ENCODE measurements at places on chromosomes 1 and 21.

DNA sequence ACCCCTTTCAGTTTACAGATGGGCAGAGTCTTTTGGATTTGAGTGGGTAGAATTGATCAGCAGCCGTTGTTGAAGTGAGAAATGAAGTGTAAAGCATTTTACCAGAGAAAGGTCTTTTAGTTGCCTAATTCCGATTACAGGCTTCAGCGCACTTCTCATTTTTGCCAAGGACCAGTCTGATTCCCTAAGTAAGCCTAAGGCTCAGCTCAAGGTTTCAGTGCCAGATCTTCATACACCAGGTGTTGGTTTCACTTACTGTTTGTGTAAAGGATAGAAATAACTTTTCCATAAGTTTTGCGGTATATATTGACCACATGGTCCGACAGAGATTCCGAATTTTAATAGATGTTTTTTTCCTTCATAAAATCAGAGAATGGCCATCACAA lies 83.9 kb upstream of the BMP8A start:
- DNase-seq = no peak

DNA sequence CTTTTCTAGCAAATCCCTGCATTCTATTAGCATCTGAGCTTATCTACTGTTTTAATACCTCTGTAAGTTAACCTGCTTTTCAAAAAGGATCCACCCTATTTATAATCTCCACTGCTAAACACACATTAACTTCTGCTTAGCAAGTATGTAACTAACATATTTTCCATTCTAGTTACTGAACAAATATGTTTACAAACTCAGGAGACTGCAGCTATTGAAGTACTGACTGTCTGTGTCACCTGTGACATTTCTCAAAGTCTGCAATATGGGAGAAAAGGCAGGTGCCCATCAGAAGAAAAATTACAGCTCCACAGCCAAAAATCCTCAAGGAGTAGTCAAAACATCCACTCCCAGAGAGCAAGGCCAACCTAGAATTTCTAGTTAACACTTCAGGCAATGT lies 88.3 kb downstream of the JAK1 start:
- DNase-seq = no peak

DNA sequence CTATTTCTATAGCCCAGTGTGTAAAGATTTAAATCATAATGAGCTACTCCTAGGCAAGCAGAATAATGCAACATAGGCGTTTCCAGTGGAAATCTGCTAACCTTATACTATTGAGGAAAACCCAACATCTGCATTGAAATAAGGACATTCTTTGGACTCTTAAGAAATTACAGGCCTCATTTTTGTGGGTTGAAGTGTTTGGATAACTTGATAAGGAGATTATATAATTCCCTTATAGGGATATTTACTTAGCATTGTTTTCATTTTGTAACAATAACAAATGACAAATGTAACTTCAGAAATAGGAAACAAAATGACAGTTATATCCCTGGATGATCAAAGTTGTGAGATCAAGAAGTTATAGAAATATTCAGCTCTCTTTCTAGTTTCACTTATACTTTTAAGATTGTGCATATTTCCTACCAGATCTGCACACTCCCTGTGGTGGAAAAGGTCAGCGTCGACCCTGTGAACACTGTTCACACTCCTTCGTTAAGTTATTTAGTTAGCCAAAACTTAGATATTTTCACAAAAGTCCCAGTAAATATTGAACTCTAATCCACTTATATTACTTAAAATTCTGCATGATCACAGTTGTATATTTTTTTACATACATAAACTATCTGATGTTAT lies 284.4 kb upstream of the C1orf105 start:
- no peak for DNase-seq

GRCh38 chr1:194717334-194717733 lies 1530.9 kb upstream of the B3GALT2 start:
- DNase-seq = no peak

GRCh38 chr1:24502065-24502708 lies 449 bp upstream of the RCAN3 start:
- peak; percentile 53 for DNase-seq

DNA sequence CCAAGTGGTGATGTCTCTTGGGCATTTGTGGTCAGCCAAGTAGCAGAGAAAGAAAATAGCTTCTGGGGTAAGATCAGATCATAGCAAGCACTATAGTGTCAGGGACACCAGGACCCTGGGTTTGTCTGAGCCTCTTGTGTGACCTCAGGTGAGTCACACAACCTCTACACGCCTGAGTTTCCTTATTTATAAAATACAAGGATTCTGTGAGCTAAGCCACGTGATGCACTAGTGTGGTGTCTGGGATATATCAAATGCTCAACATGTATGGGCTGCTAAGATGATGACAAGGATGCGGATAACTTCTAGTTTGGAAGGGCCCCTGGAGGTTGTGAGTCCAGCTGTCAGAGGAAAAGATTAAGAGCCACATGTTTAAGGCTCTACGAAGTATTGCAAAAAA lies 24.5 kb upstream of the ZNF436 start:
- DNase-seq = no peak

DNA sequence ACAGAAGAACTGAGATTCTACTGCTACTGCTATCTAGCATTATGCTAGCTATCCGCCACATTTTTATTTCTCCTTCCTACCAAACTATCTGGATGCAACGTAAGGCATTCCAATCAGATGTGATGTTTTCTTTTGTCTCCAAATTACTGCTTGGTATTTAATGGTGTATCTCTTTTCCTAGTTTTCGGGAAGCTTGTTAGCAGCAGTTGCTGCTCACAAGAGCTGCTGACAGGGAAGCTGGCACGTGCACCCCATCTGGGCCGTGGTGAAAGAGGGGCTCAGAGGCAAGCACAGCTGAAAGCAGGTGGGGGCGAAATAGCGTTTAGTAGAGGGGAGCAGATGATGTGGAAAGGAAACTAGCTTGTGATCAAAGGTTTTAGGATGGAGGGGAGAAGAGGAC lies 57.3 kb downstream of the JAK1 start:
- no peak for DNase-seq

DNA sequence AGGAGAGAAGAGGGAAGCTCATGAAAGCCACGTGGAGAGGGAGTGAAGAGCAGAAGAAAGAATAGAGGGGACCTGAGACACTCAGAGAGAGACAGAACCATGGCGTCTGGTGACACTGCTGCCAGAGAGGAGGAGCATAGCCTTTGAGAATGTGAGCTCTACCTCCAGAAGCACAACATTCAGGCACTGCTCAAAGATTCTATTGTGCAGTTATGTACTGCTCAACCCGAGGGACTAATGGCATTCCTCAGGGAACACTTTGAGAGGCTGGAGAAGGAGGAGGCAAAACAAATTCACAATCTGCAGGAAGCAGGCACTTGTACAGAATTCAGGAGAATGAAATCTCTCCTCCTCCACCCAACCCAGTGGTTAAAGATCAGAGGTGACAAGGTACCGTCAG lies 45.1 kb downstream of the BTBD8 start:
- DNase-seq = no peak

DNA sequence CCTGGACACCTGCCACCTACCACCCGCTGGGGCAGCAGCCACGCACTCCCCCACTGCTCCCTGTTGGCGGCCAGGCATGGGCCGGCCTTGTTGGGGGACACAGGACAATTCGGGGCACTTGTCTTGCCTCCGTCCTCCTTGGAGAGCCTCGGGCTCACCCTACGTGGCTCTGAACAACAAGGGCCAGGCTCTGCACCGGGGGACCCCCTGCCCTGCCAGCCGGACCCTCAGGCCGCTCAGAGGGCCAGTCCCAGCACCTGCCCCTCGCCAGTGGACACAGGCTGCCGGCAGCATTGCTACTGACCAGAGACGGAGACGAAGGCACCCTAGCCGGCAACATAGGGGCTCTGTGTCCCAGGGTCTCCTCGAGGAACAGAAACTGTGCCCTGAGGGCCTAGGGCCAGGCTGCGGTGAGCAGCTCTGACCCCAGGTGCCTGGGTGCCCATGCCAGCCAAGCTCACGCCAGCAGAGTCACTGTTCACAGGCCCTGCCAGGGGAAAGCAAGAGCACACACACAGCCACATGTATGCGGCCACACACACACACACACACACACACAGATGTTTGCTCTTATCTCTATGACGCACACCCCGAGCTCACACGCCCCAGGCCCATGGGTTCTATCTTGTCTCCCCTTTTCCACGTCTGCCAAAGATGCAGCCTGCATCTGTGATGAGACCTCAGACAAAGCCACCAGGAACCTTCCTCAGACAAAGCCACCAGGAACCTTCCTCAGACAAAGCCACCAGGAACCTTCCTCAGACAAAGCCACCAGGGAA lies 45.9 kb downstream of the MORN1 start:
- DNase-seq = no peak

- DNase-seq = no peak
These were observed 291.4 kb downstream of the LRRC40 start for GRCh38 chr1:69913977-69914376.

- DNase-seq = no peak
These were observed 63.9 kb downstream of the WDR64 start for GRCh38 chr1:241715956-241716355.

GRCh38 chr1:226490426-226490809 lies 58.1 kb upstream of the STUM start:
- DNase-seq = no peak

DNA sequence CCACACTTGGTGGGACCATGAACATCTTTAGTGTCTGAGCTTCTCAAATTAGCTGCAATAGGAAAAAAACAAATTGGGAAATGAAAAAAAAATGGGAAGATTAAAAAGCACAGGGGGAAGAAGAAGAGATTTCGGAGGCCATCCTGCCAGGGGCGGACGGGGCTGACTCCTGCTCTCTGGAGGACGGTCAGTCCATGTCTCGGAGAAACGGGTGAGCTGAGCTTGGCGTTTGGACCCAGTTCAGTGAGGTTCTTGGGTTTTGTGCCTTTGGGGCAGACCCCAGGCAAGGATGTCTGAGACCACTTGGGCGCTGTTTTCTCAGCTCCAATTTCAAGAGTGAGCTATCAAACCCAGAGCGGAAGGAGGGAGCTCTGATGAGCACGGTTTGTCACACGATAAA lies 123.9 kb downstream of the PRDM2 start:
- no peak for DNase-seq

GRCh38 chr1:209199822-209200221 lies 383.7 kb upstream of the CAMK1G start:
- no peak for DNase-seq

- no peak for DNase-seq
These were observed 34.6 kb downstream of the UMODL1 start for GRCh38 chr21:42105476-42106315.

DNA sequence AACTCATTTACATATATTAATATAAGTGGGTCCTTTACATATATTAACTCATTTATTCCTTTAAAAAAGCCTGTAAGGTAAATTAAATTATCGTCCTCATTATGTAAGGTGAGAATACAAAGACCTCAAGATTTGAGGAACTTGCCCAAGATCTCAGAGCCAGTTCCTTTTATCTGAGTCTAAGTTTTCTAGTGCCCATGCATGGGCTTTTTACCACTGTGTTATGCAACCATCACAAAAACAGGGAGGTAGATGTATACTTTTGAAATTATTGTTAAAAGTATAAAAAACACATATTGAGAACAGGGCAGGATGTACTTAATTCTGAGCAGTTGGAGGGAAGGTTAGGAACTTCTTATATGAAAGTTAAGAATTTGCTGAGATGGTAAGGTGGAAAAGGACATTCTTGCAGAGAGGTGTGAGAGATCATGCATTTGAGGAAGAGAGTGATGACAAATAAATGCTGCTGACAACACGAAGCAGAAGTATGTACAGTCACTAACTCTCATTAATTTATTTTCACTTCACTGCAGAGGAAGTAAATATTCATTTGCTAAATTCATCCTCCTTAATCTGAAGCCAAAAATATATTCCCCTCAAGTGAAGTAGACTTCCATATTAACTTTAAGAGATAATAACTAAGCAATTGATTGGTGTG lies 28.9 kb upstream of the LYPLAL1 start:
- no peak for DNase-seq

DNA sequence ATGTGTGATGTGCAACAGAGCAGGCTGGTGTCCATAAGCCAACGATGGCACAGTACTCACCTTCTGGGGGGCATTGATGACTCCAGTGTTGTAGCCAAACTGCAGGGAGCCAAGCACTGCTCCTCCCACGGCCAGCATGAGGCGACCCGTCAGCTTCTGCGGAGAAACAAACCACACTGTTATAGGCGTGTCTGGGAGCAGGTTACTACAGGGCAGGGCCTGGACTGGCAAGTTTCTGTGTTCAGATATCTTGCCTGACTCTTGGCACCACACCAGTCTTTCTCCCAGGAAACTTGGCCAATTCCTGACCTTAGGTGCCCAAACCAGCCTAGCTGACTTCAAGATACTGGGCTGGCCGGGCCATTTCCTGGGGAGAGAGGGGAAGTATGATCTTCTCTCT lies 15.5 kb downstream of the SLC2A1 start:
- DNase-seq = peak; percentile 77

DNA sequence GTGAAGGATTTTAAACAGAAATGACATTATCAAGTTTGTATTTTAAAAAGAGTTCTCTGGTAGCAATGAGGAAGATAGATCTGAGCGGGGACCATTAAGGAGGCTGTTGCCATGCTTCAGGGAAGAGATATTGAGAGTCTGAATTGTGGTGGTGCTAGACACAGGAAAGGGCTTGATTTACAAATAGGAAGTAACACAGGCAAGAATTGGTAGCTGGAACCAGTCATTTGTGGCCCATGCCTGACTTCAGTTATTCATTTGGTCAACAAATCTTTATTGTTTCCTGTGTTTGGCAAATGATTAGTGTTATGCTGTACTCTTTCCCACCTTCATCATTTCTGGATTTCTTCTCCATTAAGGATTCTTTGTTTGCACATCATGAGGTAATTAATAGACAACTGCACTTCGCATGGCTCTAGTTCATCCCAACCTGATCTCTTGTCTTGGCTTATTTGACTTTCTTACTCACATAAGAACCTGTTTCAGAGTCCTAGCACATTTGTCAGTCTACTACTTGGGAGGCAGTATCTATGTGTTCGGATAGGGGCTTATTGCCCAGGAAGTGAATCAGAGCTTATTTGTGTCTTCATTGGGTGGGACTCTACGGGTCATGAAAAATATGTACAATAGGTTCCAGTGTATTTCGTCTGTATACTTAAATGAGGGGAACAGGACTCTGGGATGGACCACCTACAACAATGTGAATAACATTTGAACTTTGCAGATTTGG lies 32.3 kb downstream of the EEIG2 start:
- DNase-seq = no peak

DNA sequence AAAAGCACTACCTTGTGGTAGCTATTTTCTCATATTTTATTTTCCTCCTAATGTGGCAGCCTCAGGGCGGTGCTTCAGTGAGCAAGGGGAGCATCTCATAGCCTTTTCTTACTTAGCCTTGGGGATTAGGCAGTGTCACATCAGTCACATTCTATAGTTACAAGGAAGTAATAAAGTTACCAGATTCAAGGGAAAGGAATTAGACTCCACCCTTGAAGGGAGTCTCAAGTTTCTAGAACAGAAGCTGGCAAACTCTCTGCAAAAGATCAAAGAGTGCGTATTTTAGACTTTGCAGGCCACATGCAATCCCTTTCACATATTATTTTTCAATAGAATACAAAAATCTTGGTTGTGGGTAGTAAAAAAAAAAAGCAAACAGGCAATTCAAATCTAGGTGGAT lies 350.4 kb downstream of the AMY1C start:
- DNase-seq = no peak

DNA sequence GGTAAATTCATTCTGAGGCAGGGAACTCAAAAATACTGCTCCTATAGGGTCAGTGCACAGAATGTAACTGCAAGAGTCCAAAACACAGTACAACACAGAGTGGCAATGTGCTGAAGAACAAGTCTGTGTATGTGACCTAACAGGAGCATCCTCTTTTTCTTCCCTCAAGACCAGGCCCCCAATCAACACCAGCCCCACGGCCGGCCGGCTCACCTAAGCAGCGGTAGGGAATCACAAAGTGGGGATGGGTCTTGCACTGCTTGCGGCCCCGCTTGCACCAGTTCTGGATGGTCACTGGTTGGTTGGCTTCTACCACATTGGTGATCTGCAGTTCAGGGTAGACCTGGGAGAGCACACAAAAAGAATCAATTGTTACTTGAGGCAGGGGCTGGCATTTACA lies 80.8 kb downstream of the APP start:
- DNase-seq = no peak

Measured in H54 (cell line).